HS-27A (cell line): ENCODE measurements at places on chromosomes 12 and 14.

- DNase-seq: no peak
Observed at GRCh38 chr12:129551441-129551840, 352.4 kb downstream of the TMEM132D start.

DNA sequence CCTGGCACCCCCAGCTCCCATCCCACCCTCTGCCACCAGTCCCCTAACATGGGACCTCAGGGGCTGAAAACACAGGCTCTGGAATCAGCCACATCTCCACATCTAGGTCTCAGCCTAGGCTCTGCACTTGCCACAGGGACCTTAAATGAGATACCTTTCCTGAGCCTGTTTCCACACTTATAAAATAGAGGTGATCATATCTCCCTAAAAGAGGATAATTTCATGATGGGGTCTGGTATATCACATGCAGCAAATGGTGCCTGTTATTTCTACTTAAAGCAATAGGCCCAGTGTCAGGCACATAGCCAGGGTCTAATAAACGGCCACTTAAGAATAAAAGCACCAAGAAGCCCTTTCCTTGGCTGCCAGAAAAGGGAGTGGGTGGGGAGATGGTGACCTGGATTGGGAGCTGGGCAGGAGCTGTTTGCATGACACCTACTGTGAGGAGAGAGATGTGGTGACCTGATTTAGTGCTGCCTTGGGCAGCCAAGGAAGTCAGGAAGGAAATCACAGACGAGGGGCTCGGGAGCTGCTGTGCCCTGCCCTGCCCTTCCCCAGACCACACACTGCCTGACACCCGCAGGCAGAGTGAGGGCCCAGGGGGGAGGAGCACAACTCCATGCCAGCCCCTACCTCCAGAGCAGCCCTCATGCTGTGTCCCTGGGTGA lies 71.2 kb downstream of the IRF2BPL start:
- no peak for DNase-seq

GRCh38 chr12:75699728-75700496 lies 188.5 kb upstream of the KRR1 start:
- no peak for DNase-seq

DNA sequence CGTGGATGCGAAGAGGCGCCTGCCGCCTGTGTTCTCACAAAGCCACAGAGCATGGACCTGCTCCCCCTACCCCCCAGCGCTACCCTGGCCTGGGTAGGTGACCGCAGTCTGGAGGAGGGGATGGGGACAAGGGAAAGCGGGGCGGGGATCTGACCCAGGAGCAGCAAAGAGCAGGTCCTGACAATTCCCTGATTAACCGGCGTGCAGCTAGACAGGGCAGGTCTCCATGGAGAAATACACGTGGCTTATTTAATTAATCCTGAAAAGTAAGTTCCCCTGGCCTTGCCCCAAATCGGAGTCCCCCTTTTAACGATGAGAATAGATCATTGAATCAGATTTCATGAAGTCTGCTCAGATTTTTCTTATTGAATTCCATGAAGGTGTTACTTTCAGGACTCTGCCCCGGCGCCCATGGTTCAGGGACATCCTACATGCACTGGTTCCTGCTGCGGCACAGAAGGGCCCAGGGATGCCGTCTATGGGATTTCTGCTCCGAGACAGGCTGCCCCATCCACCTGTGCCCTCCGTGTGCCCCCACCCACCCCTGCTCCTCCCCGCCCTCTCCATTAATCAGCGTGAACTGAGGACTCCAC lies 251.0 kb upstream of the SFSWAP start:
- DNase-seq: no peak

DNA sequence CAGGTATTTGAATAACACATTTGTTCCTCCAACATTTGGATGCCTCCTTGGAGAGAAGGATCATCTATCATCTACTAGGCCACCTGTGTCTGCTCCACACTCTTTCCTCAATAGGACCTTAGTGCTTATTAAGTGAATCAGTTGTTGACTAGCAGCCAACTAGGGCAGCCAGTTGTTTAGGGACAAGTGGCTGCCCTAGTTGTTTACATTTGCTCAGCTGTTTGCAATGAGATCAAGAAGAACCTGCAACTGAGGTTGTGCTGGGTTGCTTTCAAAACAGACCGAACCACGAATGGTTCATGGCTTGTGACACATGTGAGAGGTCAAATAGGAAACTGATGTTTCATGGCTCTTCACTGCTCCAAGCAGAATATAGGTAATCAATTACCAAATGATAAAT lies 53.8 kb downstream of the TMCC3 start:
- DNase-seq: no peak

- peak; percentile 85 for DNase-seq
Observed at GRCh38 chr12:108305520-108305919, 33.6 kb downstream of the CMKLR1 start.

GRCh38 chr12:108789546-108789945 lies 58.2 kb upstream of the CORO1C start:
- no peak for DNase-seq

GRCh38 chr12:120984351-120984898 lies 6.1 kb downstream of the HNF1A start:
- DNase-seq: no peak

DNA sequence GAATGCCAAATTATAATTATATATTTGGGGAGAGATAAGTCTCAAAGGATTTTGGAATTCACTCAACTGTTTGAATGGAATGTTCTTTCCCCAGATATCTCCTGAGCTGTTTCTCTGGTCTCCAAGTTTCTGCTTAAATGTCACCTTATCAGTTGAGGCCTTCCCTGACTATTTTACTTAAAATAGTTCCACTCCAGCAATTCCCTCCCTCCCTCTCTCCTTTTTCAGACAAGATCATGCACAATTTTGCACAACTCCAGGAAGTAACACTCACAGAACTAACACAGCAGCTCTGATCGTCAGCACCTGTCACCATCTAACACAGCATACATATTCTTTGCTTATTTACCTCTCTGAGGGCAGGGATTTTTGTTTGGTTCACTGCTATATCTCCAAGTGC lies 12.5 kb downstream of the BTG1 start:
- no peak for DNase-seq
